ENCODE measurements at places on chromosomes 12 and 14. TPM values are rescaled to one million over a fixed set of nuclear protein-coding genes. Genes with fewer than 3 reads are reported as not detected.

DNA sequence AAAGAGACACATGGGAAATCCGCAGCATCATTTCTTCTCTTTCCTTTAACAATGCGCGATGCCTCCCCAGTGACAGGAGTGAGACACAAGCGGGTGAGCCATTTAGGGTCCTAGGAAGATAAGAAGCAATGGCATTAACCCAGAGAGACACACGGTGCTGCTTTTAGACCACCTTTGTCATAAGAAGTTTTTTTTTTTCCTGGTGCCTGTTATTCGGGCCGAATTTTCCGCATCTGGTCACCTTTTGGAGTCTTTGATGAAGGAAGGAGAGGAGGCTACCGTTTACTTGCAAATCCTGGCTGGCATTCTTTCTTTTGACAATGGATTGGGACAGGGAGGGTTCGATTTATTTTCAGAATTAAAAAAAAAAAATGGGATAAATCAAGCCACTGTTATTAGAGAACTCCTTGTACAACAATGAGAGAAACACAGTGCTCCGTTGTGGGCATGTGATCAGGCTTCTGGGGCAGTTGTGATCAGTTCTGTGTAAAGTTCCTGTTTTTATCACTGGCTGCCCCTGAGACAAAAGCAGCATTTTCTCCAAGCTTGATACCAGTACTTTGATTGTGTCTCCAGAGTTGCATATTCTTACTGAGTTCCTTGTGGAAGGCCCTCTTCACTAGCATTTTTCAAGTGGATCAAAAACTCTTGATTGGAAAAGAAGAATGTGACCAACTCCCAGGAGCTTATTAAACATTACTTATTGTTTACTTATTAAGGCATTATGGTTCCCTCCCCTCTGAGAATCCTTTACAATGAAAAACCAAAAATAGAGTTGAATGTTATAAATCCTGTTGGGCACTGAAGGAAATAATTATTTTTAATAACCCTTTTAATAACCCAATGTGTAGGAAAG lies 1.1 kb downstream of the DIP2B start:
- no peaks in the 10 kb centered on the region for H3K27me3 ChIP-seq
- peaks cover 21% of the 10 kb centered on the region for H3K36me3 ChIP-seq
- H3K4me1 ChIP-seq = peaks cover 50% of the 10 kb centered on the region
- no peak for DNase-seq
- H3K4me3 ChIP-seq = peak overlapping the region; percentile 93

DNA sequence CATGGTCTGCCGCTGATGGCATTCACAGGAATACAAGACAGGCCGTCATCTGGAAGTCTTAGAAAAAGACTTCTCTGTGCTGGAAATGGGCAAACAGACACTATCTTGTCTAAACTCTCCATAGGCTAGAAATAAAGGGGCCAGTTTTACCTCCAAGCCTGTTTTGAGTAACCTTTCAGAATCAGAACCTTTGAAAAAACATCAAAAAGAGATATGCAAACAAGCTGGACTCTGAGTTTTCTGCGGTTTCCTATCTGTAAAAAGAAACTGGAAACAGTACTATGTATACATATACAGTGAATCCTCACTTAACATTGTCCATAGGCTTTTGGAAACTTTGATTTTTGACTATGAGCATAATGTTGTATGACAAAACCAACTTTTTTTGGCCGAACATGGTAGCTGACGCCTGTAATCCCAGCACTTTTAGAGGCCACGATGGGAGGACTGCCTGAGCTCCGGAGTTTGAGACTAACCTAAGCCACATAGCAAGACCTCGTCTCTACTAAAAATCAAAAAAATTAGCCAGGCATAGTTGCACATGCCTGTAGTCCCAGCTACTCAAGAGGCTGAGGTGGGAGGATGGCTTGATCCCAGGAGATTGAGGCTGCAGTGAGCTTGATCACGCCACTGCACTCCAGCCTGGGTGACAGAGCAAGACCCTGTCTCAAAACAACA lies 92.9 kb upstream of the MAX start:
- H3K4me3 ChIP-seq = no peak overlapping the region
- peaks cover 3% of the 10 kb centered on the region for H3K36me3 ChIP-seq
- DNase-seq = no peak
- H3K27me3 ChIP-seq = no peaks in the 10 kb centered on the region

DNA sequence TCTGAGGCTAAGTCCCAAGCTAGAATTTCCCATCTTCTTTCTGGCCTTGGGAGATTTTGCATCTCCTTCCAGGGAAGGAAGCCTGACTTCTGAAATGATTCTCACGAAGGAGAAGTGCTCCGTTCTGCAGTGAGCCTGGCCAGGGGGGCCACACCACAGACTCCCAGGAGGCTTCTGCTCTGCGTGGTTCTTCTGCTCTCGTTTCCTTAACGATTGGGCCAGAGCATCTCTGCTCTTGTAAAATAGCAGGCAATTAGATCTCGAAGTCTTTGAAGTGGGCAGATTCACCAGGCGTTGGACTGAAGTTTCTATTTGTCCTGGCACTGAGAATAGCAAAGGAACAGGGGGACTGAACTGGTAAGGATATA lies 6.7 kb upstream of the BATF start:
- peak overlapping the region; percentile 3 for H3K27ac ChIP-seq
- H3K27me3 ChIP-seq = no peaks in the 10 kb centered on the region
- H3K36me3 ChIP-seq = peaks cover 11% of the 10 kb centered on the region
- peaks cover 34% of the 10 kb centered on the region for H3K4me1 ChIP-seq
- DNase-seq = no peak
- peak overlapping the region; percentile 70 for H3K4me3 ChIP-seq

GRCh38 chr14:95480109-95480886 lies 36.2 kb downstream of the SYNE3 start:
- peak overlapping the region; percentile 87 for H3K27ac ChIP-seq
- H3K4me1 ChIP-seq = peaks cover 43% of the 10 kb centered on the region
- H3K4me3 ChIP-seq = no peak overlapping the region
- peak; percentile 22 for DNase-seq
- H3K27me3 ChIP-seq = no peaks in the 10 kb centered on the region

DNA sequence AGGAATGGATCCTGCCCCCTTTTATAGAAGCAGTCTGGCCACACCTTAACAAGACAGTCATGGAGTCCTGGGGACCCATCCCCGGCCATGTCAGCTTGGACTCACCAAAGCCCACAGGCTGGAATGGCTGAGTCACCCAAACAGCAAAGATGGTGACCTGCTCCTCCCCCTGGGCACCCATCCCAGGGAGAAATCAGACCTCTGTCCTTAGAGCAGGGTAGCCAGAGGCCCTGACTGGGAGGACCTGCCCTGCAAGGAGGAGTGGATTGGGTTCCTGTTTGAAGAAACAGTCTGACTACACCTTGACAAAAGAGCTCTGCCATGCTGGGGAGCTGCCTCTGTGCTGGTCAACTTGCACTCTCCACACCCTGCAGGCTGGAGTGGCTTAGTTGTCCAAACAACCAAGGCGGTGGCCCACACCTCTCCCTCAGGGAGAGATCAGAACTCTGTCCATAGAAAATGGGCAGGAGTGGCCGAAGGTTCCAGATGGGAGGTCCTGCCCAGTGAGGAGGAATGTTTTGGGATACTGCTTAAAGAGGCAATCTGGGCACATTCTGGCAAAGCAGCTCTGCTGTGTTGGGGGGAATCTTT lies 16.6 kb downstream of the MGP start:
- H3K27me3 ChIP-seq = no peaks in the 10 kb centered on the region
- H3K36me3 ChIP-seq = no peaks in the 10 kb centered on the region
- no peaks in the 10 kb centered on the region for H3K4me1 ChIP-seq
- H3K27ac ChIP-seq = no peak overlapping the region
- no peak for DNase-seq
- H3K4me3 ChIP-seq = no peak overlapping the region

- no peak overlapping the region for H3K27ac ChIP-seq
- DNase-seq = no peak
- no peak overlapping the region for H3K4me3 ChIP-seq
- no peaks in the 10 kb centered on the region for H3K27me3 ChIP-seq
- H3K36me3 ChIP-seq = no peaks in the 10 kb centered on the region
- no peaks in the 10 kb centered on the region for H3K4me1 ChIP-seq
Observed at GRCh38 chr14:36834293-36834692, 172.6 kb downstream of the PAX9 start.

GRCh38 chr12:21301-22189 lies 45.0 kb upstream of the IQSEC3 start:
- H3K27me3 ChIP-seq = no peaks in the 10 kb centered on the region
- peaks cover 10% of the 10 kb centered on the region for H3K36me3 ChIP-seq
- no peak overlapping the region for H3K27ac ChIP-seq

The TRIP11 gene
- total RNA-seq = 43.6 TPM

The ERP29 gene
- total RNA-seq = 177 TPM
